LHCN-M2 (cell line): ENCODE measurements at places on chromosomes 6 and 20.

- peak; percentile 90 for DNase-seq
These were observed 2.5 kb downstream of the GTF2H5 start for GRCh38 chr6:158170656-158171081.

GRCh38 chr6:32843331-32843978, 392 bp downstream of the PSMB8 start:
- DNase-seq: no peak

DNA sequence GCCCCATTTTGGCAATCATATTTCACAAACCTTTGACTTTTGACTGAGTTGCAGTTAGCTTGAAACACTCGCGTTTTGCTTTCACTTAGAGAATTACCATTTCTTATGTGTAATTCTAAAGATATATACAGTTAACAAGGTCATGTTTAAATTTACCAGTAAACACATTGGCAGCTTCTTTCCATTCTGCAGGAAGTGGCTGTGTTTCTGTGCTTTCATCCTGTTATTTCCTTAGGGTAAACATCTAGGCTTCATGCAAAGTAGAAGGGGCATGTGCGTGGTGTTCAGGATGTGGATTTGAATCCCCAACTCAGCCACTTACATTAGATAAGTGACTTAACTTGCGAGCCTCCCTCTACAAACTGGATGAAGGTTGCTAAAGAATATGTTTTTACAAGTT, 41.1 kb downstream of the AKAP12 start:
- DNase-seq: no peak

DNA sequence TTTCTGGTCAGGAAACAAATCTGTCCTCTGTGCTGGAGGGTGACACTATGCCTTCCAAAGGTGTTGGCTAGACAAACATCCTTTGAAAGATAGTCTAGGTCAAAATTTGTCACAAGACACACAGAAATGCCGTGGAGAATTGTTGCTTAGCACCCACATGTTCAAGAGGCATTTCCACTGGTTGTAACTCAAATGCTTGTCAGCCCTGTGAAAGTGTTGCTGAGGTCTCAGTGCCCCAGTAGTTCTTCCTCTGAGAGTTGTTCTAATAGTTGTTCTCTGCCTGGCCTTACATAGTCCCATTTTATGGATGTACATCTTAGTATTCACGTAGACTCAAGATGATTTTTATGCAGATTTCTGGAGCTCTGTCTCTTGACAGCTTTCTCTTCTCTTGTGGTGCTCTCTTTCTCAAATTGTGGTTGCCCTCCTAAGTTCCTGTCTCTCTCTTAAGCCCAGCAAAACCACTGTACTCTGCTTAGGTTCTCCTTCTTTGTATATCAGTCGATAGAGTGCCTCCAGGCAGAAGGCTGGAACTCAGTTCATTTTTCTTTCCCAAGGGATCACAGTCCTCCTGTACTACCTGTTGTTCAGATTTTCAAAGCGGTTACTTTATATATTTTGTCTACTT, 39.5 kb upstream of the REV3L start:
- DNase-seq: no peak

DNA sequence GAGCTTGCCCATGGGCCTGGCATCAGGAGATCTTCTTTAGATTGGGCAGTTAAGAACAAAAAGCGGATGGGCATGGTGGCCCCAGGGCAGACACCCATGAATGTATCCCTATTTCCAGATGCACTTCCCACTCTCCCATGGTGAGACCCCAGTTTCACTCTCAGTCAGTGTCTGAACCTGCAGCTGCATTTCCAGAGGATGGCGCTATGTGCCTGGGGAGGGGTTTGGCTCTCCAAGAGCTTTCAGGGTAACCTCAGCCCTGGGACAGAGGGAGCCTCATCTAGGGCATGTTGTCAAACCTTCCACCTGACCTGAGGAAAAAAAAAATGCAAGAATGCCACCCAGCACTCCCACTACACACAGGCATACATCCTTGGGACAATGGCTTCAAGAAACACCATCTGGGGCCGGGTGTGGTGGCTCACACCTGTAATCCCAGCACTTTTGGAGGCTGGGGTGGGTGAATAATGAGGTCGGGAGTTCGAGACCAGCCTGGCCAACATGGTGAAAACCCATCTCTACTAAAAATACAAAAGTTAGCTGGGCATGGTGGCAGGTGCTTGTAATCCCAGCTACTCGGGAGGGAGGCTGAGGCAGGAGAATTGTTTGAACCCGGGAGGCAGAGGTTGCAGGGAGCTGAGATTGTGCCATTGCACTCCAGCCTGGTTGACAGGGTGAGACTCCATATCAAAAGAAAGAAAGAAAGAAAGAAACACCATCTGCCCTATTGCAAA, 1.9 kb downstream of the CST9L start:
- no peak for DNase-seq

- DNase-seq: no peak
These were observed 76.6 kb upstream of the PTPRK start for GRCh38 chr6:128597004-128597403.

GRCh38 chr6:100105919-100106529, 112.0 kb upstream of the MCHR2 start:
- no peak for DNase-seq

GRCh38 chr20:53070224-53070623, 98.1 kb downstream of the TSHZ2 start:
- no peak for DNase-seq

DNA sequence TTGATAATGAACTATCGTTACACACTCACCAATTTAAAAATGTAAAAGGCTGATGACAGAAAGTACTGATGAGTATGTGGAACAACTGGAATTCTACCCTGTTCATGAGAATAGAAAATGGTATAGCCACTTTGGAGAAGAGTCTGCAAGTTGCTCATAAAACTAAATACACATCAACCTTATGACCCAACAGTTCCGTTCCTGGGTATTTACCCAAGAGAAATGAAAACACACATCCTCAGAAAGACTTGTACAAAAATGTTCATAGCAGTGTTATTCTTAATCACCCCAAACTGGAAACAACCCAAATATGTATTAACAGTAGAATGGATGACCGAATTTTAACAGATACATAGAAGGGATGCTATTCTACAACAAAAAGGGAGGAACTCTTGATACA, 145.7 kb upstream of the LRFN2 start:
- DNase-seq: no peak

GRCh38 chr6:111888928-111889695, 15.9 kb upstream of the FYN start:
- DNase-seq: peak; percentile 43
